ENCODE measurements at places on chromosomes 7 and 10.

- DNase-seq: no peak
Measured at GRCh38 chr10:119348516-119349240, 141.3 kb downstream of the GRK5 start.

GRCh38 chr10:123245264-123245663 lies 91.1 kb downstream of the BUB3 start:
- no peak for DNase-seq

GRCh38 chr7:116574025-116574822 lies 49.4 kb downstream of the CAV1 start:
- no peak for DNase-seq

GRCh38 chr7:159127691-159128642 lies 16.7 kb downstream of the VIPR2 start:
- DNase-seq: no peak

DNA sequence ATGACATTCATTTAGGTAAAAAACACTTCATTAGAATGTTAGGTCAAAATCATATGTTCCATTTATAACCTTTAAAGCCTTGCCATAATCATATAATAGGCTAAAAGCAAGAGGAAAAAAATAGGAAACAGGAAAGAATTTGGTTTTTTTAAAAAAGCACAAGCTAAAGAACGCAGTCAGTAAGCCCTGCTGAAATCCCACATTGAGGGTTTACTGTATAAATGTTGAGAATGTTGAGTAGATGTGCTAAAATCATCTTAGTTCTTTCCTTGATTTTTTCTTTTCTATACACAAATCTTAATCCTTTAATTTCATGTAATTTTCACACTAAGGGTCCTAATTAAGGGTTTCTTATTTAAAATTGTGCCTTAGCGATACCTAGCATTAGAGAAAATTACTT lies 133.0 kb downstream of the TSPAN12 start:
- no peak for DNase-seq

- DNase-seq: no peak
Measured at GRCh38 chr7:1670894-1671593, 967 bp downstream of the ELFN1 start.

- no peak for DNase-seq
Measured at GRCh38 chr7:134450294-134451000, 8.5 kb downstream of the AKR1B1 start.

DNA sequence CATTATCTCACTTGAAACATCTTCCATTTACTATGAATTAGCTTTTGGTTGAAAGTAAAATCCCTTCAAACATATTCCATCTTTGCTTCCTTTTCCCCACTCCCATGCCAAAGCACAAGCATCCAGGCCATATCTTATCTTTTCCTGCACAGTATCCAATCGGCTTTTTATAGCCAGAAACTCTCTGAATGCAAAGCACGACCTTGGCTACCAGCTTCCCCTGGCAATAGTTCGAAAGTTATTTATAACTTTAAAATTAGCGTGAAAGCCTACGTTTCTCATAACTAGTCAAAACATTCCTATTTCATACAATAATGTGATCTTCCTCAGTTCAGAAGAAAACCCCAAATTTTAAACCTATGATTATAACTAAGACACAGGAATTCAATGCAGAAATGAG lies 440 bp downstream of the CTNNA3 start:
- no peak for DNase-seq

GRCh38 chr10:133466683-133467275 lies 13.0 kb downstream of the SCART1 start:
- DNase-seq: no peak

Measured in activated CD4-positive, alpha-beta T cell treated with anti-CD3 and anti-CD28 coated beads, Interleukin-2, amount 50 U/mL, for 48 hours (primary cell).